ENCODE measurements at places on chromosomes 2 and 18. TPM values are rescaled to one million over a fixed set of nuclear protein-coding genes. Genes with fewer than 3 reads are reported as not detected.

LRRTM4 gene
- not detected for total RNA-seq

TMEM127 gene
- total RNA-seq = 20.0 TPM

FAM124B gene
- total RNA-seq = not detected

DHRS9 gene
- total RNA-seq = not detected

KIAA2012 gene
- under 0.01 TPM for total RNA-seq

REG3A gene
- total RNA-seq = not detected

CSRNP3 gene
- total RNA-seq = 0.72 TPM

GCG gene
- total RNA-seq = not detected

CEBPZOS gene
- 16.8 TPM for total RNA-seq

CLEC4F gene
- total RNA-seq = not detected

OTOS gene
- not detected for total RNA-seq

BIN1 gene
- total RNA-seq = 18.1 TPM

Measured in IMR-90 (cell line).